Naive B cell (primary cell): ENCODE measurements at places on chromosomes 16 and 17. TPM values are rescaled to one million over a fixed set of nuclear protein-coding genes. Genes with fewer than 3 reads are reported as not detected.

DNA sequence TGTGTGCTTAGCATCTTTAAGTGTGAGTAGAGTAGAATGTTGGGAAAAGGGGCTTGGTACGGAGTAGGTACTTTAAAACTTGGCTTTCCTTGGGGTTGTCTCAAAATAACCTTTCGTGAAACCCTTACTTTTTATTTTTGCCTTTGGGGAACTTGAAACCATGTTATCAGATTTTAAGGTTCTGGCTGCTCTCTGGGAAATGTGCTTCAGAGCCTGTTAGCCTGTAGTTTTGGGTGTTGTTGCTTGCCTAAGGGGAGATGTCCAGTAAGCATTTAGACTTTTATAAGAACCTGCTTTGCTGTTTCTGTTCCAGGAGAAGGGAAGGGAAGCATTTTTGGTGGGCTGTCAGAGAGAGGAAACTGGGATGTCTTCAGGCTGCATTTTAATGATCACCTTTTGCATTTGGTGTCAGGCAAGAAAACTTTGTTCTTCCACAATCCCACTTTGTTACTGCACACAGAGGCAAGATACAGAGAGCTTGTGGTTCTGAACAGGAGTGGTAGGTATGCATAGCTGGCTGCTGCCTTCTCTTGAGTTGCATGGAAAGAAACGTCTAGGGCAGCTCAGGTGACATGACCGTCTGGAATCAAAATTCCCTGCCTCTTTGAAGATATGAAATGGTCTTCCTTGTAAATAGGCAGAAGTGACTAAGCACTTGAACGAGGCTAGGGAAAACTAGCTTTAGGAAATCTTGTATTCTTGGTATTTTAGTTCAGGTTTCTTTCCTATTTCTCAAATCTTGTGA is 1.7 kb downstream of the RABEP1 start:
- peak overlapping the region; percentile 99 for H3K4me3 ChIP-seq
- H3K27ac ChIP-seq, result peak overlapping the region; percentile 81
- no peaks in the 10 kb centered on the region for H3K36me3 ChIP-seq
- H3K27me3 ChIP-seq, result no peaks in the 10 kb centered on the region
- no peak for DNase-seq

DNA sequence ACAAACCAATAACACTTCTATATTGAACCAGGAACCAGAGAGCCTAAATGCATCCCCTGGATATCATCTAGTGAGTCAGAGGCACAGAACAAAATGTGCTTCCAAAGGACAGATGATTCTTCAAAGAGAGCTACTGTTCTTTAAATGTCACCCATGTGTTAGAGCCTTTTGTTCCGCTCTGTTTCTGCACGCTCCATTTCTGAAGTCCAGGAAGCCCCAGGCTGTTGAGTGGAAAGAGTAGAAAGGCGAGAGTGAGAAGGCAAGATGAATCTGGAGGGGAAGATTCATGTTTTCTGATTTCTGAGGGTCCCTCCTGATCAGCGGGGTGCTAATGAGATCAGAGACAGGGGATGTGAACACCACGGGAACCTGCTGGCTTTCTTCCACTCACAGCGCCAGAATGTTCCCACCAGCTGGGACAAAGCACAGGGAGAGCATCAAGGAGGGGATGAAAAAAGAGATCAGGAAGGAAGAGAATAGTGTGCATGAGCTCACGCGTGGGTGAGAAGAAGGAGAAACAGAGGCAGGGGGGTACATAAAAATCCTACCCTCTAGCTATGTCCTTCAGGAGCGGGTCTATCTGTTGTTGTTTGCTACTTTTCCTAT is 559.9 kb upstream of the HSBP1 start:
- H3K4me1 ChIP-seq, result no peaks in the 10 kb centered on the region
- H3K27me3 ChIP-seq, result peaks cover 4% of the 10 kb centered on the region
- no peaks in the 10 kb centered on the region for H3K36me3 ChIP-seq
- no peak for DNase-seq
- H3K27ac ChIP-seq, result no peak overlapping the region
- H3K4me3 ChIP-seq, result no peak overlapping the region

DNA sequence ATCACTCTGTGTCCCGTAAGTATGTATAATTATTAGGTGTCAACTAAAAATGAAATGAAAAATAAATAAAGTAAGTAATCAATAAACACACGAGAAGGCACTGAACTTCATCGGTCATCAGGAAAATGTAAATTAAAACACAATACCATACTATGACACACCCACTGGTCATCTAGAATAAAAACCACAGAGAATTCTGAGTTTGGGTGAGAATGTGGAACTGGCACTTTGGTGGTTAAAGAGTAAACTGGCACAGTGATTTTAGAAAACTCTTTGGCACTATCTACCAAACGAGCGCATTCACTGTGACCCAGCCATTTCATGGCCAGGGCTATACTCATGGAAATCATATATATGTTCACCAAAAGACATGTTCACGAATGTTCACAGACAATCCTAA is 98.2 kb downstream of the HS3ST3A1 start:
- no peak for DNase-seq
- H3K27me3 ChIP-seq, result no peaks in the 10 kb centered on the region
- no peak overlapping the region for H3K27ac ChIP-seq
- no peaks in the 10 kb centered on the region for H3K4me1 ChIP-seq
- H3K4me3 ChIP-seq, result no peak overlapping the region

DNA sequence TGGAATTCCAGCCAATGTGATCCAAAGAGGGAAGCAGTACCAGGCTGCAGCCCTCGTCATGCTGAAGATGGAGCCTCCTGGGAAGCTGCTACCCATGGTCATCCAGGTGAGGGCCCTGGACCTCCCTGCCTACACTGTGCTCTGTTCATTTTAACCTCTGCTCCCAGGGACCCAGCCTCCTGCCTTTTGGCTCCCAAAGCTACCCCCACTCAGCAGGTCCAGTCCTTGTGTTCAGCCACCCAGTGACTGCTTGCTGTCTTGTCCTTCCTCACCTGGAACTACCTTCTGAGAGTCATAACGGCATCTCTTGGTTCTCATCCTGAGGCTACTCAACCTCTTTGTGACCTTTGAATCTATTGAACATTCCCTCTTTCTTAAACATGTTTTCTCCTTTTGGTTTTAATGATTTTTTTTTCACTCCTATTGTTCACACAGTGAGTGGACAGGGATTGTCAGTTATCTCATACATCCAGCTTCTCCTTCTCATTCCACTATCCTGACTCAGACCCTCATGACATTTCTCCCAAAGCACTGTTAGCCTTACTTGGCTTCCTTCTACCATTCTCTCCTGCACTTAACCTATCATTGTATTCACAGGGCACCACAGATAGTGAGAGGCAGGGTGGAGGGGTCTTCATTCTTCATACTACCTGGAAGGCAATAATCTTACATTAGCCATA is 53.3 kb downstream of the GOSR1 start:
- no peaks in the 10 kb centered on the region for H3K27me3 ChIP-seq
- no peak for DNase-seq
- H3K27ac ChIP-seq, result no peak overlapping the region
- no peaks in the 10 kb centered on the region for H3K36me3 ChIP-seq

GRCh38 chr16:73056448-73056847 is 8.5 kb upstream of the ZFHX3 start:
- H3K4me3 ChIP-seq, result no peak overlapping the region
- peaks cover 18% of the 10 kb centered on the region for H3K4me1 ChIP-seq
- no peak overlapping the region for H3K27ac ChIP-seq
- no peak for DNase-seq

- peak overlapping the region; percentile 35 for H3K27ac ChIP-seq
- no peaks in the 10 kb centered on the region for H3K27me3 ChIP-seq
- H3K36me3 ChIP-seq, result no peaks in the 10 kb centered on the region
- H3K4me3 ChIP-seq, result no peak overlapping the region
- no peak for DNase-seq
Measured at GRCh38 chr17:1860978-1861377, 31.2 kb downstream of the RPA1 start.

CBX8 gene
- polyA plus RNA-seq, result 0.31 TPM

NDUFAB1 gene
- polyA plus RNA-seq, result 167 TPM
